ENCODE measurements at places on chromosomes 2 and 18.

DNA sequence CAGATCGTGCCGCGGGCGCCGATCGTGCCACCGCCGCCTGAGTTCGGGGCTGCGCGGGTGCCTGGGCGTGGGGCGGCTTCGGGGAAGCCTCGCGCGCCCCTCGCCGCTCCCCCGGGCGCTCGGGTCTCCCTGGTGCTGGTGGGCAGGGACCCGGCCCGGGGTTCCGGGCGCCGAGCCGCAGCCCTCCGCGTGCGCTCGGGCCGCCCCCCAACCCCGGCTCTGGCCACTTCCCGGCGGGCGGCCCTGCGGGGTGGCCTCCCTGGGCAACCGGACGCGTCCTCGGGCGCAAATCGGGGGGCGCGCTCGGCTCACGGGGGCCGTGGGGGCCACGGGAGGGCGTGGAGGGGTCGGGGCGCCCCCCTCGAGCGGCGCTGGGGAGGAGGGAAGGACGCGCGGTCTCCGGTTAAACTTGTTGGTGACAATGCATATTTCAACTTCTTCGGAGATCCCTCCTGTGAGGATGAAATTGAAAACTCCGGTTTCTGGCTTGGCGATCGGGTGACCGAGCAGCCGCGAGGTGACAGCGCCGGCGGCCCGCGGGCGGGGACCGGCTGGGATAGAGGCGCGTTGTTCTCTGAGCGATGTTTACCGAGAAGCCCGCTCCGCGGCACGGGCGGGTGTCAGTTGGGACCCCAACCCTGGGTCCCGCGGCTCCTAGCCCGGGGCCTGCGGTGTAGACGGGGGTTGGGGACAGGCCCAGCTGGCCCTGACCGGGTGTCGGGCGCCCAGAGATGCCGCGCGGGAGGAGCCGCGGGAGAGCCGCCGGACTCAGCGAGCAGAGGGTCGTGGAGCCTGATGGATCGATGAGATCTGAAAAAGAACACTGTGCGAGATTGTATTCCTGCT is 676 bp downstream of the SH3BP4 start:
- peak; percentile 58 for DNase-seq
- peaks cover 30% of the 10 kb centered on the region for H3K27me3 ChIP-seq
- H3K4me1 ChIP-seq = peaks cover 56% of the 10 kb centered on the region
- H3K27ac ChIP-seq = no peak overlapping the region

DNA sequence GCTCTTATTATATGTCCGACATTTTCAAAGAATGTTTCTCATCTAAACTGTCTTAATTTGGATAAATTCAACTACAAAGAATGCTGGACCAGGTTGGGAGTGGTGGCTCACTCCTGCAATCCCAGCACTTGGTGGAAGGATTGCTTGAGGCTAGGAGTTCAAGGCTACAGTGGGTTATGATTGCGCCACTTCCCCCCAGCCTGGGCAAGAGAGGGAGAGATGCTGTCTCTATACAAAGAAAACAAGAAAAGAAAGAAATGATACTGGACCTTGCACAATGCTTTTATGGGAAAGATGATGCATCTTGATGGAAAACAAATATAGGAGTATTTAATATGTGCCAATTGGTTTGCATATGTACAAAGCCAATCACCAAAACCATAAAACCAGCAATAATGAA is 296.7 kb downstream of the LPIN1 start:
- no peaks in the 10 kb centered on the region for H3K4me1 ChIP-seq
- peaks cover 4% of the 10 kb centered on the region for H3K27me3 ChIP-seq
- H3K36me3 ChIP-seq = no peaks in the 10 kb centered on the region
- no peak overlapping the region for H3K27ac ChIP-seq
- DNase-seq = no peak
- H3K4me3 ChIP-seq = no peak overlapping the region

DNA sequence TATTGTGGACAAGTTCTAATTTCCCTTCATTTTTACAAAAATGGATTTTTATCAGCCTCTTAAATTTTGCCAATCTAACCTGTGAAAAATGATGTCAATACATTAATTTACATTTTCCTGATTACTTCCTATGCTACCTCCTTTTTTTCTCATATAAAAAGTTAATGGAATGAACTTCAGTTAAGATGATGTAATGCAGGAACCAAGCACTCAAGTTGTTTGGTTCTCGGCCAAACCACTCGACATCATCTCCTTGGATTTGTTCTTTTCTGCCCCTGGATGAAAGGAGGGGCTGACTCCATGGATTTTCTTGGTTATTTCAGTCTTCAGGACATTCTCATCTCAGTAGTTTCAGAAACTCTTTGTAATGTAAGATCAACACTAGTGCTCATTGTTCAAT is 253.1 kb upstream of the NXPH2 start:
- H3K4me3 ChIP-seq = no peak overlapping the region
- peaks cover 10% of the 10 kb centered on the region for H3K27me3 ChIP-seq
- H3K4me1 ChIP-seq = no peaks in the 10 kb centered on the region
- no peak overlapping the region for H3K27ac ChIP-seq
- no peaks in the 10 kb centered on the region for H3K36me3 ChIP-seq

DNA sequence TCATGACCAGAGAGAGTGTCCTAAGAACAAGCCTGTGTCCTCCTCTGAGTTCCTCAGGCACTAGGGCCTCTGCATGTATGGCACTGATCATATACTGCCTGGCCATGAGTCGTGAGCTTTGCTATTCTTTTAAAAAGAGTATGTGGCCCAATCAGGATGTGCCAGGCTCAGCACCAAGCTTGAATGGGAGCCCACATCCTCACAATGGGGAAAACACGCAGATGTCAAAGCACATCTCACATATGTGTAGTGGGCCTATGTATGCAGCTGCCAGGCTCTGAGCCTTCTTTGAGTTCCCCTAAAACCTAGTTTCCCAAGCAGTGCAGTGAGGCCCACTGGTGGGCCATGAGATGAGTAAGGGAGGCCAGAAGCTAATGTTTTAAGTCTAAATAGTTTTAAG is 69.9 kb upstream of the SLC1A4 start:
- no peaks in the 10 kb centered on the region for H3K36me3 ChIP-seq
- peak overlapping the region; percentile 8 for H3K4me3 ChIP-seq
- DNase-seq = no peak
- H3K4me1 ChIP-seq = peaks cover 6% of the 10 kb centered on the region
- H3K27me3 ChIP-seq = peaks cover 3% of the 10 kb centered on the region
- H3K27ac ChIP-seq = no peak overlapping the region

GRCh38 chr2:208686665-208687064 is 280.1 kb downstream of the PTH2R start:
- no peak overlapping the region for H3K4me3 ChIP-seq
- no peaks in the 10 kb centered on the region for H3K36me3 ChIP-seq
- H3K27me3 ChIP-seq = peaks cover 3% of the 10 kb centered on the region
- DNase-seq = no peak
- H3K4me1 ChIP-seq = no peaks in the 10 kb centered on the region

- peaks cover 28% of the 10 kb centered on the region for H3K36me3 ChIP-seq
- no peak for DNase-seq
- peaks cover 11% of the 10 kb centered on the region for H3K27me3 ChIP-seq
Observed at GRCh38 chr2:172742931-172743540, 7.4 kb downstream of the RAPGEF4 start.

- H3K27ac ChIP-seq = no peak overlapping the region
- no peak for DNase-seq
- H3K27me3 ChIP-seq = no peaks in the 10 kb centered on the region
- H3K4me1 ChIP-seq = peaks cover 47% of the 10 kb centered on the region
Observed at GRCh38 chr2:160317181-160318099, 117.4 kb upstream of the ITGB6 start.

DNA sequence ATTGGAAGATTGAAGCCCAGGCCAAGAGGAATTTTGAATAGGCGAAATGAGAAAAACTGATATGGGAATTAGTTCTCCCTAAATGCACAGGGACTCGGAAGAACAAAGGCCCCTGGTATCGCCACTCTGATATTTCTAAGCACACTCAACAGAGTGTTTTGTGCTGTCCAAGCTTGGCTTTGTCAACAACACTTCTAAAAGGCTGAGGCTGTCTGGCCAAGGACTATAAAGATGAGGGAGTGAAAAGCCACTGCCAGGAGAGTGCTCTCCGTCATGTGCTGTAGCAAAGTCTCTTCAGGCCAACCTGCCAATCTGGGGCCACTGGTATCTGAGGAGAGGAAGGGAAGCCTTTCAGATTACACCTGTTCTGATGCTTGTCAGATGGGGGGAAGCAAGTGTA is 611.2 kb upstream of the PIK3C3 start:
- no peak overlapping the region for H3K4me3 ChIP-seq
- peaks cover 4% of the 10 kb centered on the region for H3K27me3 ChIP-seq
- DNase-seq = no peak
- H3K4me1 ChIP-seq = peaks cover 13% of the 10 kb centered on the region
- H3K36me3 ChIP-seq = peaks cover 6% of the 10 kb centered on the region

DNA sequence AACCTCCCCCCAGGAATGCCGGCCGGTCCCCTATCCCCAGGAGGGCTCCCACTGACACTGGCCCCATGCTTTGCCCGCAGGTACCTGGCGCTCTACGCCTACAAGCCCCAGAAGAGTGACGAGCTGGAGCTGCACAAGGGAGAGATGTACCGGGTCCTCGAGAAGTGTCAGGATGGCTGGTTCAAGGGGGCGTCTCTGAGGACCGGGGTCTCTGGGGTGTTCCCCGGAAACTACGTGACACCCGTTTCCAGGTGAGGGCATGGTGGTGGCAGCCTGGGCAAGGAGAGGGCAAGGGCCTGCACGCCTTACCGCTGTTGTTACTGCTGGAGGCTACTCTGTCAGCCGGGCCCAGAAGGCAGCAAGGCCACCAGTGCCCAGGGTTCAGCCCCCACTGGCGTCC is 181.3 kb downstream of the SEPTIN10 start:
- peaks cover 12% of the 10 kb centered on the region for H3K27me3 ChIP-seq
- H3K36me3 ChIP-seq = peaks cover 4% of the 10 kb centered on the region
- no peak for DNase-seq
- H3K27ac ChIP-seq = no peak overlapping the region
- no peak overlapping the region for H3K4me3 ChIP-seq

GRCh38 chr2:52558265-52558664 is 1209.3 kb upstream of the CHAC2 start:
- H3K27ac ChIP-seq = no peak overlapping the region
- no peak for DNase-seq
- H3K4me1 ChIP-seq = no peaks in the 10 kb centered on the region
- H3K36me3 ChIP-seq = no peaks in the 10 kb centered on the region

DNA sequence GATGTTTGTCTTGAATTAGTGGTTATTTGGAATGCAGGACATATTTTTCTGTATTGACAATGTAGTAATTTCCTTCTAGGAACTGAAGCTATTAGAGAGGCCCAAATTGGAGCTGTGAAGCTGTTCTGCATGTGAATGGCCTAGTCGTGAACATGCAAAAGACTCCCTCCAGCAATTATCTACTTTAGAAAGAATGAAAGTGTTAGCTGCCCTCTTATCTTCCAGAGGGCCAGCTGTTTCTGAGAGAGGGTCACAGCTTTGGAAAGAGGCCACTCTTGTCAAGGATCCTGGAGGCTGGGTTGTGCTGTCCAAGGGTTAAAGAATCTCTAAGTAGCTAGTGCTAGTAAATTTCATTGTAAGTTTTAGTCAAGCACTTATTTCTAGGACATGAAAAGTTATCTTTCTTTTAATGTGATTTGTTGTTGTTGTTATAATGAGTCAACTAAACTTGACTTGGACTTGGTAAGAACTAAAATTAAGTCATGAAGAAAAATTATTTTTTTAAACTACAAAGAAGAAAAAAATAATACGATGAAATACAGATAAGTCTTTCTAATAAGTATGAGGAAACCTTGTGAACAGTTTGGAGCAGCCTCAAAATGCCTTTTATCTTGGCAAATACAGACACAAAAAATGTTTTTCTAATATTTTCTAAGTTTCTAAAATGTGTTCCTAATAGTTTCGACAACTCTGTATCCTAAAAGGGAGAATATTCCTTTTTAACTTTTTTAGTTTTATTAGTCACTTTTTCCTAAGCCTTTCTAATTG is 36.8 kb downstream of the DPP4 start:
- H3K27me3 ChIP-seq = no peaks in the 10 kb centered on the region
- no peak overlapping the region for H3K4me3 ChIP-seq
- H3K36me3 ChIP-seq = no peaks in the 10 kb centered on the region
- no peak for DNase-seq

DNA sequence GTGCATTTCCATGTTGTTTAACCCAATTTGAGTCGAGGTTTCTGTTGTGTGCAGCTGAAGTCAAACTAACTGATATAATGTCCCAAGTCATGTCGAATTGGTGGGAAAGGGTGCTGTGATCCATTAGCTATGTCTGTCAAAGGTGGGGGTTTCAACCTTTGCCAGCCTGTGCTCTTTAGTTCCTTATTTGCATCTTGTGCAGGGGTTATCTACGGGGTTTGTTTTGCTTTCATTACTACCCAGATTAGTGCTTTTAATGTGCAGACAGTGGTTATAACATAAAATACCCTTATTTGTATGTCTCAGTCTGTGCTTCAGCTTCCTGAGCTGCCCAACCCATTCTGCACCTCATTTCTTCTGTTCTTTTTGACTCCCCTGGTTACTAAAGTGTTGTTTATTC is 271.9 kb upstream of the CXCR4 start:
- H3K4me3 ChIP-seq = no peak overlapping the region
- no peak overlapping the region for H3K27ac ChIP-seq
- no peaks in the 10 kb centered on the region for H3K27me3 ChIP-seq
- H3K36me3 ChIP-seq = no peaks in the 10 kb centered on the region
- peaks cover 14% of the 10 kb centered on the region for H3K4me1 ChIP-seq

GRCh38 chr2:101806701-101807100 is 109.2 kb downstream of the MAP4K4 start:
- H3K27ac ChIP-seq = peak overlapping the region; percentile 26
- H3K36me3 ChIP-seq = peaks cover 11% of the 10 kb centered on the region
- no peaks in the 10 kb centered on the region for H3K27me3 ChIP-seq
- no peak for DNase-seq
- peaks cover 59% of the 10 kb centered on the region for H3K4me1 ChIP-seq

GRCh38 chr2:20625491-20626391 is 25.2 kb downstream of the HS1BP3 start:
- no peak overlapping the region for H3K27ac ChIP-seq
- H3K27me3 ChIP-seq = peaks cover 2% of the 10 kb centered on the region
- H3K36me3 ChIP-seq = no peaks in the 10 kb centered on the region
- no peak for DNase-seq

DNA sequence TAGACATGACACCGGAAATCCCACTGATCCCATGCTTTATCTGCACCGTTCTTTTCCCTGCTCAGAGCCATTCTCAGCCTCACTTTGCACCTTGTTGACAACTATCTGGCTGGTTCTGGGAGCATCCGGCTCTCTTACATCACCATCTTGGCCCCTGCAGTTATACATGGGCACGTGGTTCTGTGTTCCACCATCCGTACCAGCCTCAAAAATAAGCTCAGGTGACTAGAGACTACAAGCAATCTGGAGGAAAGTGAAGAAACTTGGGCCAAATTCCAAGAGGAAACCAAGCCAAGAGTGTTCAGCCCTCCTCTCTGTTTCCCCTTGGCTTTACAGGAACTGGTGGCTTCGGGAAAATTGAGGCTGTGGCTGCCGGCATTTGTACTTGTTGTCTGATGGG is 244.6 kb upstream of the ACVR2A start:
- no peak overlapping the region for H3K27ac ChIP-seq
- H3K27me3 ChIP-seq = no peaks in the 10 kb centered on the region
- no peak for DNase-seq
- peaks cover 3% of the 10 kb centered on the region for H3K36me3 ChIP-seq
- H3K4me3 ChIP-seq = no peak overlapping the region

- no peaks in the 10 kb centered on the region for H3K4me1 ChIP-seq
- H3K27me3 ChIP-seq = peaks cover 17% of the 10 kb centered on the region
- no peak overlapping the region for H3K27ac ChIP-seq
- peak overlapping the region; percentile 68 for H3K4me3 ChIP-seq
- no peaks in the 10 kb centered on the region for H3K36me3 ChIP-seq
Observed at GRCh38 chr2:68404893-68405799, 40.1 kb downstream of the PLEK start.

- H3K4me1 ChIP-seq = no peaks in the 10 kb centered on the region
- H3K4me3 ChIP-seq = no peak overlapping the region
- no peaks in the 10 kb centered on the region for H3K27me3 ChIP-seq
Observed at GRCh38 chr2:195520671-195521155, 136.3 kb upstream of the SLC39A10 start.

GRCh38 chr2:181878448-181878847 is 13.1 kb upstream of the ITPRID2 start:
- H3K4me1 ChIP-seq = no peaks in the 10 kb centered on the region
- no peak overlapping the region for H3K27ac ChIP-seq
- no peak for DNase-seq
- H3K27me3 ChIP-seq = no peaks in the 10 kb centered on the region
